Osteoblast (primary cell): ENCODE measurements at places on chromosomes 5 and 9.

DNA sequence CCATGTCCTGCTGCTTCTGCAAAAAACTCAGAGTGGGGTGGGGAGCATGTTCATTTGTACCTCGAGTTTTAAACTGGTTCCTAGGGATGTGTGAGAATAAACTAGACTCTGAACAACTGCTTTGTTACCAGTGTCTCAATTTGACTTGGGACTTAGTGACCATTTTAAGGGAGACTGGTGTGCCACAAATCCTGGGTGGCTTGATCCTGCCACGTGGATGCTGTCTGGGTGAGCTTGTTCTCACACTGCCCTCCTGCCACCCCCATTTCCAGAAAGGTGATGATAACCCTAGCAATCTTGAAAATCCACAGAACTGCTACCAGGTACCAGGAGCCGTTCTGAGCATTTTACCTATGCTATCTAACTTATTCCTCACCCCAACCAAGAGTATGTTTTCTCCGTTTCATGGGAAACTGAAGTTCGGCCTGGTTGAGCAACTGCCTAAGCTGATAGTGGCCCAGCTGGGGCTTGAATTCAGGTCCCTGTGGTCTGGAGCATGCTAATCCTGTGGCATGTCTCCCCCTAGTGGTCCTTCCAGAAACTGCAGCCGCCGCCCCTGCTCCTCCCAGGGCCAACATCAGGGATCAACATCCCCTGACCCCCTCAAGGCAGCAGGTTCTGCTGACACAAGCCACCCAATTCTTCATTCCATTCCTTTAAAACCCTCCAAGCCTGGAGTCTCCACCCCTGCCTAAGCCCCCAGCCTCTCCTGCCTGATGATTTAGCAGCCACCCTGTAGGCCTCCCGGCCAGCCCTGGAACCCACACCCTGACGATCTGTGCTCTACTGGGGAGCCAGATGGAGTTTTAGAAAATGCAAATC, 2.8 kb downstream of the IL3 start:
- DNase-seq, result peak; percentile 97

DNA sequence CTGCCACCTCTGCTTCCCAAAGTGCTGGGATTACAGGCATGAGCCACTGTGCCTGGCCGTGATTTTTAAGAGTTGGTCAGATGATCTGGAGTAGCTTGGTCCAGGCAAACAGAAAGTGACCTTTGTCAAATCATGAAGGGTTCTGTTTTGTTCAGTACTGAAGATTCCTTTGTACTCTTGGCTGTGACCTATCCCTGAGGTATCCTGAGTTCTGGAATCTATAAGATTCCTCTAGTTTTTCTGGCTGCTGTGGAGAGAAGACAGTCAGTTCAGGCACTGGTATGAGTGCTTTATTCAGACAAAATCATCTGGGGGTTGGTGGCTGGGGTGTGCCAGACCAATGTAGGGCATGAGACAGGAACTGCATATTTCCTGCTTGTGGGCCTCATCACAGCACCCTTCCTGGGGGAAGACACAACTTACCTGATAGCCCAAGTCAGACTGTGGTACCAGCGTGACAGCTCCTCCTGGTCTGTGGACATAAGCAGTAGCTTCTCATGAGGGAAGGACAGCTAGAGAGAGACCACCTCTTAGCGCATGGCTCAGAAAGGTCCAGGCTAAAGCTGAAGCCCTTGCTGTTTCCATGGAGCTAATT, 3.1 kb downstream of the ARHGEF39 start:
- no peak for DNase-seq

- DNase-seq, result no peak
Observed at GRCh38 chr9:96203867-96204501, 98.0 kb downstream of the HSD17B3 start.

GRCh38 chr9:115333277-115334070, 215.5 kb upstream of the TNC start:
- no peak for DNase-seq

GRCh38 chr9:76580188-76580587, 121.2 kb downstream of the GCNT1 start:
- DNase-seq, result no peak

GRCh38 chr5:65506961-65507360, 25.2 kb upstream of the ADAMTS6 start:
- no peak for DNase-seq

- DNase-seq, result no peak
Observed at GRCh38 chr9:126043681-126044080, 282.9 kb upstream of the MVB12B start.
